ENCODE measurements at places on chromosomes 2 and 18.
A peak's percentile ranks its signal among the peaks of the same experiment; 100 is the strongest.

DNA sequence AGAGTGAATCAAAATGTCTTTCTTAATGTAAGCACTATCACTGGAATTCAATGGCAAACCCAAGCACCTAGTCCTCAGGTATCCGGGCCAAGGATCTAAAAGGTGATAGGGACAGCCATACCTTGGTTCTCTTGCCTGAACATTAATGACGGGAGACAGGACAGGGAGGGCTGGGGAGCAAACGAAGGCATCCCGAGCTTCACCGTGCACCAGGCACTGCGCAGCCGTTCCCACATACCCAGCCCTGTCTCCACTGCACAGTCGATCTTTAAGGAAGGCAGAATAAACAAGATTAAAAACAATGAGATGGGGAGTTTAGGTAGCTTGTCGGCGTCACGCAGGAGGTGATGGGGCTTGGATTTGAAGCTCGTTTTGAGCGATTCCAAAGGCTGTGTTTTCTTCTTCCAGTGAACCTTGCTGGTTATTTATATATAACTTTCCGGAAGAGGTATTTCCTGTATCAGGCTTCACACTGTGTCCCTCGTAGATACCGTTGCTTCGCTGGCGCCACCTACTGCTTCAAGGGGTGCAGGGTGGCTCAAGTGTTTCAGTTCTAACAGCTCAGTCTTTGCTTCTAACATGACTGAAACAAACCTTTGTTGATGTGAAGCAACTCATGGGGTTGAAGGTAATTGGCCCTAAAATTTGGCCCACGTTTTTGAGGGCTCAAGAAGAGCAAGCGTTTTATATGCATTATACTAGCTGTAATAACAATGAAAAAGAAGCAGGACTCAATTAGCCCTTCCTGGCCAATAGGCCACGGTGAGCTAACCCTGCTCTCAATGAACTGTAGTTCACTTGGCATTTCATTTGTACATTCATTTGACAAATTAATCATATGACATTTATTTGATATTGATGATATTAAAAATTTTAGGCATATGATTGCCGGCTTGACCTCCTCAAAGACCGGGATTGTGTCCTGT is 77.4 kb downstream of the DCDC2C start:
- peak; percentile 29 for DNase-seq

- DNase-seq, result peak; percentile 59
These were observed 174.1 kb upstream of the ALPP start for GRCh38 chr2:232204457-232204931.

- no peak for DNase-seq
These were observed 46.1 kb downstream of the OLA1 start for GRCh38 chr2:174202188-174202587.

GRCh38 chr2:205738117-205738968 is 56.0 kb downstream of the NRP2 start:
- DNase-seq, result no peak

DNA sequence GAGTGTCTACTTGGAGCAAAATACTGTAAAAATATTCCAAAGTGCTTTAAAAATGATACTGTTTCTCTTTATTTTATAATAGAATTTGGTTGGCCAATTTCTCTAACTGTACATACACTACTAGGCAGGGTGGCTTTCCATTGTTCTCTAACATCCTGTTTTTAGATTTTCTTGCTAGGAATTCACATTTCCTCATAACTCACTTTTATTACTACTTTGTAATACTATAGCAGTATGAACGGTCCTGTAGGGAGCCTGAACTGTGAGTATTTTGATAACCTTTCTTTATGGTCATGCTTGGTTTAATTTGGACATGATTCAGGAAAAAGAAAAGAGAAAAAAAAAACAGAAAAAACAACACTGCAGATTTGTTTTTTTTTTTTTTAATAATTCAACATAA is 37.8 kb downstream of the GCG start:
- no peak for DNase-seq

DNA sequence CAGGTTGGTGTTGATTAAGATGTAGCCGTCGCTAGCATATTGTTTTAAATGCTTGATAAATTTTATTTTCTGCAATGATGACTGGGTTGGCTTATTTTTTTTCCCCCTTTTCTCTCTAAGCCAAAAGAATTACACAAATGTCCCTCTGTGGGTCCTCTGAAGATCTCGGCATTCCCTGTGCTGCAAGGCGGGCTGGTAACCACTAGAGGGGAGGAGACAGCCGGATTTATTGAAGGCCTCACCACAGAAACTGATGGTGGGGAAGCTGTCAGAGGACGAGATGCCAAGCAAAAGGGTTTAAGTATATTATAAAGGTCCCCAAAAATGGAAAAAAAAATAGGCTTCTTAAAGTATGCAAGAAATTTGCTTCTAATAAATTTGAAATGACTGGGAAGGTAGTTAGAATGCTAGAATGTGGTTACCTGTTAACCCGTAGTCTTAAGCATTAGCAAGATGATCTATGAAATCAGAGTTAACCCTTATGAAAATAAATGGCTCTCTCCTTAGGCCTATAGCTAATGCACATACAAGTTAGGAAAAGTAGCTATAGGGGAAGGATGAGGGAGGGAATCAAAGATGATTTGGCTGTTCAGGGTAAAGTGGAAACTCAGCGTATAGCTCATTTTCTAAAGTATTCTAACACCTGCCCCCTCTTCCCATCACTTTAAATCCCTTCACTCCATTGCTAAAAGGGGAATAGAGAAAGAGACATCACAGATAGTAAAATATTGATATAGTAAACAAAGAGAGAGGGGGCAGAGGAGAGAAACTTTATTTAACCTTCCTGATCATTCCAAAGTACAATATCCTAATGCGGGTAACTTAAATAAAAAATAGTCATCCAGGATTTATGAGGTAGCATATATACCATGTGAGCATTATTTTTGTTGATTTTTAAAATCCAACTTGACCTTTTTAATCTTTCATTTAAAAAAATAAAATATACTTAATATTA is 894.5 kb upstream of the POU3F3 start:
- no peak for DNase-seq

- DNase-seq, result no peak
These were observed 34.9 kb downstream of the OSBPL1A start for GRCh38 chr18:24362757-24363156.

DNA sequence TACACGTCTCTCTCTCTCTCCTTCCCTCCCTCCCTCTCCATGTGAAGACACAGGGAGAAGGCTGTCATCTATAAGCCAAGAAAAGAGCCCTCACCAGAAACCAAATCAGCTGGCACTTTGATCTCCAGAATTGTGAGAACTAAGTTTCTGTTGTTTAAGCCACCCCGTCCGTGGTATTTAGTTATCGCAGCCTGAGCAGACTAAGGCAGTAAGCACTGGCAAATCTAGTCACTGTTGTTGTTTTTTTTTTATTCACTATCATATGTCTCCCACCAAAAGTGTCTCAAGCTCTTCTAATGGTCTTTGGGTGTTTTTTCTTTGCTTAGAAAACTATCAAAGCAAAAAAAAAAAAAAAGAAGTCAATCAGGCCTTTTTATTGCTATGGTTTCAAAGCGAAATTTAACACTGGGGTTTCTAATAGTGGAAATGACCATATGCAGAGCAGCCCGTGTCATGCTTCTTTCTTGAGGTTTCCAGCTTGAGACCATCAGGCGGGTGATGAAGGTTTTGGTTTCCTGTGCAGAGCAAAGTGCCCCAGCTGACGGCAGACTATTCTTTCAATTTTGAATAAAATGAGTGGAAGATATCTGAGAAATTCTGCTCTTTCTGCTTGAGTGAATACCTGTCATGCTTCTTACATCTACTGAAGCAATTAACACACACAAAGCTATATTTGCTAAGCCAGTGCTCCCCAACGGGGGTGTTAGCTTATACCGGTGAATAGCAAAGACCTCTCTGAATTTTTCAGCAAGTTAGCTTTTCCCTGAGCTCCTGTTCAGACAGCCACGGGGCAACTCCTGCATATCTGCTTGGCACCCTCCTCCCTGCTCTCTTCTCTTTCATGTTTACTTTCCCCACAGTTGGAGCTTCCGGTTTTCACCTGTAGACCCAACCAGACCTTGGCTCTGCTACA is 394.1 kb upstream of the ATP5MC3 start:
- no peak for DNase-seq

DNA sequence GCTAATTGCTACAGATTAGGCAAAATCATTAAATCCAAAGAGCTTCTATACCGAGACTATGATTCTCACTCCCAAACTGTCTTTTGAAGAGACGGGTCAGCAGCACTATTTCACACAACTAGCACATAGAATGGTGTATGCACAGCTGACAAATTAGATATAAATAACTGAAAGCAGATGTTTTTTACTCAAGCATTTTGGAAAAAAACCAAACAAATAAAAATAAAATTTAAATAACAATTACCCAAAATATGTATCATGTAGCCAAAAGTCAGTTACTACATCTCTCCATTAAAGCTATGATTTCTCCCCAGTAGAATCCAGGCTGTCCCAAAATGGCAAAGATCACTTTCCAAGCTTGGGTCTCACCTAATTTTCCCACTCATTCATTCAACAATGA is 107.9 kb downstream of the TMEM163 start:
- DNase-seq, result no peak

DNA sequence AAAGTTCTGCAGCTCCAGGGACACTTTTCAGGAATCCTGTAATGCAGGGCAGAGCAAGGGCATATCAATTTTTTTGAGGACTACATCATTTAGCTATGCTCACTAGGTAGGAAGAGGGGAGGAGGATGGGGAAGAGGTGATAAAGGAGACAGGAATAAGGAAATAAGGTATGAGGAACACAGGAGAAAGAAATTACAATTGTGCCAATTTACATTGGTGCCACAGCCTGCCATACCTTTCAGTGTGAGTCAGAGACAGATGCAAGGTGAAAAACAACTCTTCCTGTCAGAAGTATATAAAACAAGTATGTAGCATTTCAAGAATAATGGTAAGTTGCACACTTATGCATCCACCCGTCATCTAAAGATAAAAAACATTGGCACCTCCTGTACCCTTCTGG is 5.4 kb upstream of the MRPS9 start:
- no peak for DNase-seq

DNA sequence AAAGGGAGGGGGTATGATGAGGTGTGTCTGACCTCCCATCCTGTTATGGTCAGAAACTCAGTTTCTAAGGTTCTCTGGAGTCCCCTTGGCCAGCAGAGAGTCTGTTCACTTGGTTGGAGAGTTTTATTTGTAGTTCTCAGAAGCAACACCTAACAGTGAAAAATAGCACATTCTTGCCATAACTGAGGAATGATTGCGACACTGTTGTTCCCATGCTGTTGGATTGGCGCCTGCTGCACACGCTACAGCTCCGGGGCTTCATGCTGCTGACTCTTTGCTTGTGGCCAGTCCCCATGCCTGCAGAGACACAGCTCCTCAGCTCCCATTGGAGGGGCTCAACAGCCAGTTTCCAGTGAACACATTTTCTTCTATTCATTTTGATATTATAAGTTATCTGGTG is 42.1 kb downstream of the TPGS2 start:
- peak; percentile 77 for DNase-seq

DNA sequence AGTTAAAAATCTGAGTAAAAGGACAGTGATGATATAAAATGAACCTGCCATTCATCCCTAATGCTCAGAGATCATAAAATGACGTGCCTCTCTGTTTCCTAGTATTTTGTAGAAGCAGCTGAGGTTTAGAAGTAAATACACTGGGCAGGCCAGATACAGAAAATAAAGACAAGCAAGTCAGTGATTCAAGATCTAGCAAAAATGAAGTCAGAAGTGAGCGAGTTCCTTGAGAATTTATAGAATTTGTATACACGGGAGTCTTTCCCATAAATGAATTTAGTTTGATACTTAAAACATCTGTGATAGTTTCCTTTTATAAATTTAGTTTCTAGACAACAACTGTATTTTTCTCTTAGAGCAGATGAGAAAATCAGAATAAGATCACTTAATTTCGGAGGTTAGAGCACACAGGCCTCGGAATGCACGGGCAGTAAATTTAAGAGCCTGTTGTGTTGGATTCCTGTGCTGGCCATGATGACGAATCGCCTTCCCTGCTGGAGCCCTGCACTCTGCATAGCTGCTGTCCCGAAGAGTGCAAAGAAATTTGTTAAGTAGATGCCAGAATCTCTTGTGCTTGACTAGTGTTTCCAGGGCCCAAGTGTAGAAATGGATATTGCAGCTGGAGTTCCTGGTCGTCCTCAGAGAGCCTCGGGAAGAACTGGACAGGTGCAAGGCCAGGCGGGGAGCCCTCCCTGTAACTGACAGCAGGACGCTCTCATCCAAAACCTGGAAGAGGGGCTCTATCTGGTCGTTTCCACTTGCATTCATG is 83.7 kb upstream of the RBM44 start:
- no peak for DNase-seq

GRCh38 chr2:153214337-153214736 is 264.2 kb downstream of the RPRM start:
- DNase-seq, result no peak

- no peak for DNase-seq
These were observed 110.9 kb downstream of the SS18 start for GRCh38 chr18:25979369-25980040.

DNA sequence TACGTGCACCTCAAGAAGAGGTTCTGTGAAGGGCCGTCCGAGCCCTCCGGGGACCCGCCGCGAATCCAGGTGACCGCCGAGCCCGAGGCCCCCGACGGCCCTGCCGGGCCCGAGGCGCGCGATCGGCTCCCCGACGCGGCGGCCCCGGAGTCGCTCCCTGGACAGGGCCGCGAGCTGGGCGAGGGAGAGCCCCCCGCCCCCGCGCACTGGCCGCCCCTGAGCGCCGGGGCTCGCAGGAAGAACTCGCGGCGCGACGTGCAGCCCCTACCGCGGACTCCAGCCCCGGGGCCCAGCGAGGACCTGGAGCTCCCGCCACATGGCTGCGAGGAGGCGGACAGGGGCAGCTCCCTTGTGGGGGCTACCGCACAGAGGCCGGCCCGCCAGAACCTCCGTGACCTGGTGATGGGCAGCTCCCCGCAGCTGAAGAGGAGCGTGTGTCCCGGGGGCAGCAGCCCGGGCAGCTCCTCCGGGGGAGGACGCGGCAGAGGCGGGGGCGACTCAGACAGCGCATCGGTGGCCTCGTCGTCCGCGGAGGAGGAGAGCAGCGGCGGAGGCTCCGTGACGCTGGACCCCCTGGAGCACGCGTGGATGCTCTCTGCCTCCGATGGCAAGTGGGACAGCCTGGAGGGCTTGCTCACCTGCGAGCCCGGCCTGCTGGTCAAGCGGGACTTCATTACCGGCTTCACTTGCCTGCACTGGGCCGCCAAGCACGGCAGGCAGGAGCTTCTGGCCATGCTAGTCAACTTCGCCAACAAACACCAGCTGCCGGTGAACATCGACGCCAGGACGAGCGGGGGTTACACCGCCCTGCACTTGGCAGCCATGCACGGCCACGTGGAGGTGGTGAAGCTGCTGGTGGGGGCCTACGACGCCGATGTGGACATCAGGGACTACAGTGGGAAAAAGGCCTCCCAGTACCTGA is 812 bp downstream of the SOWAHC start:
- DNase-seq, result no peak

- DNase-seq, result no peak
These were observed 87.8 kb downstream of the SP100 start for GRCh38 chr2:230503798-230504197.

Measured in epithelial cell of proximal tubule (primary cell).